ENCODE measurements at places on chromosomes 5 and 9. TPM values are rescaled to one million over a fixed set of nuclear protein-coding genes. Genes with fewer than 3 reads are reported as not detected.

The CDH9 gene
- 0.10 TPM for total RNA-seq

The NTRK2 gene
- 0.23 TPM for total RNA-seq

The TEX48 gene
- total RNA-seq = not detected

The RAB24 gene
- 37.2 TPM for total RNA-seq

The MINAR2 gene
- not detected for total RNA-seq

The TAF11L5 gene
- total RNA-seq = not detected

The PRSS3 gene
- total RNA-seq = 1.0 TPM

The GALNT12 gene
- 3.3 TPM for total RNA-seq

The ADRB2 gene
- total RNA-seq = 1.0 TPM

The GFI1B gene
- total RNA-seq = 0.08 TPM

The PCDHGB5 gene
- 0.87 TPM for total RNA-seq

The OR13C3 gene
- not detected for total RNA-seq

The PAPPA gene
- total RNA-seq = 1.2 TPM

The PDE8B gene
- total RNA-seq = 0.62 TPM

The SPACA9 gene
- 3.0 TPM for total RNA-seq

The C5orf58 gene
- 0.15 TPM for total RNA-seq

The HSDL2 gene
- total RNA-seq = 32.2 TPM

The F2RL2 gene
- total RNA-seq = 0.13 TPM

The SPATA31E1 gene
- total RNA-seq = not detected

The CEL gene
- 4.3 TPM for total RNA-seq

The SLC25A2 gene
- total RNA-seq = 0.28 TPM

The TMEM232 gene
- total RNA-seq = 0.21 TPM

The FOXD4 gene
- 0.23 TPM for total RNA-seq

The FAXDC2 gene
- total RNA-seq = 0.39 TPM

The NUTM2G gene
- total RNA-seq = not detected

The AQP3 gene
- 1.0 TPM for total RNA-seq

The TUSC1 gene
- total RNA-seq = 4.4 TPM

The SPATA31D3 gene
- not detected for total RNA-seq

The ADAMTS12 gene
- 0.15 TPM for total RNA-seq

The IRX1 gene
- total RNA-seq = not detected

The AP3B1 gene
- total RNA-seq = 55.4 TPM

The CPEB4 gene
- total RNA-seq = 27.7 TPM

The ZNF484 gene
- 5.4 TPM for total RNA-seq

The PCDHB11 gene
- total RNA-seq = 1.6 TPM

The SCGB3A2 gene
- 0.39 TPM for total RNA-seq

The ADAMTS2 gene
- total RNA-seq = 0.13 TPM

The SLC4A9 gene
- total RNA-seq = not detected

The CRB2 gene
- total RNA-seq = 0.05 TPM

The ARHGEF28 gene
- total RNA-seq = 34.8 TPM

The C9 gene
- total RNA-seq = 0.05 TPM

Measured in Panc1 (cell line).